ENCODE measurements at places on chromosomes 2 and 18.

GRCh38 chr18:5510135-5510846 lies 33.5 kb downstream of the EPB41L3 start:
- peak; percentile 58 for DNase-seq

DNA sequence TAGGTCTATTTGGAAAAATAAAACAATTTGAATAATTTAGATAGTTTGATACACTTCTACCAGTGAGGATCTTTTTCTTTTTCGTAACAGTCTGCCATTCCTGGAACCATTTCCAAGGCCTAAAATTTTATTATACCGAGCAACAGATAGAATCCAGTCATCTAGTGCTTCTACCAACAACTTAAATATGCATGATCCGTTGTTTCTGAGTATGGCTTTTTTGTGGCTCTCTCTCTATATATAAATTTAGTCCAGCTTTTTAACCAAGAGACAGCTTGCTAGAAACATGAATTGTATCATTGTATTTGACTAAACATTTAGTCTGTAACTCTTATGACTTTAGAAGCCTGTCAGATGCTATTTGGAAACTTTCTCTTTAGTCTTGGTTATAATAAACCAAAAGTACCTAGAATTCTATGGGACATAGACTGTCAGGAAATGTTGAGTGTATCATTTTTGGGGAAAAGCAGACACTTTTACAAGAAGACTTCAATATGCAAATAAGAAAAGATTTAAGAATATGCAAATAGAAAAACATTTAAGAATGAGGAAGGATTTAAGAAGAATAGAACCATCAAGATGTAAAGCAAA lies 161.4 kb downstream of the ZEB2 start:
- no peak for DNase-seq

DNA sequence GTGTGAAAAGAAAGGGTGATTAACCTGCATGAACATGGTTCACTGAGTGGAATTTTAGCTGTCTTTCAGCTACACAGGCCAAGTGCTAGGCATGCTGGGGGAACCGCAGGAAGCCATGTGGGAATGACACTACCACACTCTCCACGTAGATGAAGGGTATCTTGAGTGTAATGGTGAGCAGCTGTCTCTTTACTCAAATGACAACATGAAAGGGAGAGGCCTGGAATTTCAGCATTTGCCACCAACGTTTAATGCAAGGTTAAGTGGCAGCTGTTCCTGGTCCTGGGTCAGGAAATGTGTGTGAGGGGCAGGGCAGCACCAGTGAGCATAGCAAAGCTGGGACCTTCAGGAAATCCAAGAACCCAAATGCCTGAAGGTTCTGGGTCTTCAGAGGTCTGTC lies 588.4 kb downstream of the SLC4A3 start:
- DNase-seq = peak; percentile 10

- no peak for DNase-seq
Measured at GRCh38 chr2:151770995-151771394, 36.7 kb upstream of the NEB start.

GRCh38 chr18:8367217-8367988 lies 241.8 kb upstream of the RAB12 start:
- no peak for DNase-seq

GRCh38 chr2:127200962-127201361 lies 19.1 kb downstream of the CYP27C1 start:
- DNase-seq = no peak

DNA sequence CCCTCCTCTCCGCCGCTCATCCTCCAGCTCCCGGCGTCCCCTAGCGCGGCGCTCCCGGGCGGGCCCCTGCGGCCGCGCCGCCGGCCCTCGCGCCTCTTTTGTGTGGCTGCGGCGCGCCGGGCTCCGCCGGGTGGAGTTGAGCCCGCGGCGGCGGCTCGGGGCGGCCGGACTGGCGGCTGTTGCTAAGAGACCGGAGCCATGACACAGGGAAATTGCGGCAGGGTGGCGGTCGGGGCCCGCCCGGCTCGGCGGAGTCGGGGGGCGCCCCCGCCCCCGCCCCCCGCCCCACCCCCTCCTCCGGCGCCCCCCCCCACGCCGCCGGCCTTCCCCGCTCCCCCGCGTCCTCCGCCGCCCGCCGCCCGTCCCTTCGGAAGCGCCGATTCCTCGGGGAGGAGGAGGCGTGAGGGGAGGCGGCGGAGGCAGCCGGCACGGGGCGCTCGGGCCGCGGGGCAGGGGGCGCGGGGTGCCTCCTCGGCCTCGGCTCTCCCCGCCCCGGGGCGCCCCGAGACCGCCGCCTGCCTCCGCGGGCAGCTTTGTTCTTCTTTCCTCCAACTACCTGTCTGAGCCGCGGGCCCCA lies at the start of gene TMEM200C:
Gene TMEM200C (minus strand): TSS at position 224 of the 577 bp plus-strand sequence. CDS start 3,459 bp downstream, outside the sequence.
- peak; percentile 19 for DNase-seq

DNA sequence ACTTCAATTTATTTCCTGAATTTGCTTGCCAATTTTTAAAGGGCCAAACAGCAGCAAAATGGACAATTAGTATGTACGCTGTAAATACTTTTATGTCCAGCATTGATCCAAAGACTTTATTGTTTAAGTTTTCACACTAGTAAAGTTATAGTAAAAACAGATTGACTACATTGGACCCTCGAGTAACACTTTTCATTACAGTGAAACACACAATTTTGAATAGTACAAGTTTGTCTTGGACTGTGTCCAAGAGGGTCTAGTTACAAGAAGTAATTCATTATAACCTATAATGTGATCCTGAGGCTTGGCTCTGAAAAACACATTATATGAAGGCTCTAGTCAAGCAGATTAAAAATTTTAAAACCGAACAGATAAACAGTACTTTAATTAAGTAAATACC lies 11.4 kb upstream of the RBBP8 start:
- DNase-seq = no peak

- no peak for DNase-seq
Measured at GRCh38 chr2:85541753-85542457, 2.9 kb downstream of the MAT2A start.

DNA sequence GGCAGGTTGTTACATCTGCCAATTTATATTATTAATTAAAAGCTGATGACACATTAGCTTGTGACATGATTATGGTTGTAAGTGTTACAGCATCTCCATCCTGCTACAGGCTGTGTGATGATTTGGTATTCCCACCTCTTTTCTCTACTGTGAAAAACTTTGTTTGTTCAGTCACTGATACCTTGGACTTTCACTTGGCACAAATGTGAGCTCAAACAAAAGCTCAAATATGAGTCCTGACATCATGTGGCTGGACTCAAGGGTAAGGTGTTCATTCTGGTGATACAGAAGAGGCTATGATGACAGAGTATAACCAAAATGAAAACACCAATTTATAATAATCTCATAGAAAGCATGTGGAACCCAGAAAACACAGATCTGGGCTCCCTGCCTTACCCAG lies 11.4 kb upstream of the IL36A start:
- DNase-seq = no peak

GRCh38 chr18:76689646-76690264 lies 132.6 kb upstream of the ZNF236 start:
- DNase-seq = no peak

GRCh38 chr2:189885368-189885767 lies 101.1 kb downstream of the PMS1 start:
- no peak for DNase-seq

DNA sequence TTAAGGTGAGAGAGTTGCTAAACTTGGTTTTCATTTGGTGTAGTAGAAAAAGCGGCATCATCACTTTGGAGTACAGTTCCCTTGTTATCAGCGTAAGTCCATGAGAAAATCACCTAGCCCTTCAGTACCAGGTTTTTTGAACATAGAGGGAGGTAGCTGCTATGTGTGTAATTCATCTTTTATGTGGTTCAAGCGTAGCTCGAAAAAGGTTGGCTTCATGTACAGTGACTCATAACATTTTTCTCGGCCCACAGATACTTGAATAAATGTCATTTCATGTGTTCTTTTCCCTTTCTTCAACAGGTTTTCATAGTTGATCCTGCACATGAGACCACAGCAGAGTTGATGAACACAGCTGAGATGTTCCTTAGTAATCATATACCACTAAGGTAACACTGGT lies 43.6 kb downstream of the UGGT1 start:
- no peak for DNase-seq

DNA sequence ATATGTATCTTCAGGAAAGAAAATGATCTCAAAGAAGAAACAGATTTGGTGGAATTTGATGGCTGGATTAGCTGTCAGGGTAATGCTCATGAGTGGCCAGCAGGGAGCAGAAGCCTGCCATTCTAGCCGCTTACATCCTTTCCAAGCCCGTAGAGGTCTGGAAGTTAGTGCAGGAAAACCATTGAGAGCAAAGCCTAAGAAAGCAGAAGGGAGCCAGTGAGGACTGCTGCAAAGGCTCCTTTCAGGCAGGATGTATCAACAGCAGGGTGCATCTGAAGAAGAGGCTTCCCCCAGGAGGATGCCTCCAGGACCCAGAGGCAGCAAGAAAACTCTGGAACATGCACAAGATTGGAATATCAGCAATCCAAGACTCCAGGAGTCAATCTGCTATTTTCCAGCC lies 22.9 kb upstream of the LBH start:
- peak; percentile 71 for DNase-seq

DNA sequence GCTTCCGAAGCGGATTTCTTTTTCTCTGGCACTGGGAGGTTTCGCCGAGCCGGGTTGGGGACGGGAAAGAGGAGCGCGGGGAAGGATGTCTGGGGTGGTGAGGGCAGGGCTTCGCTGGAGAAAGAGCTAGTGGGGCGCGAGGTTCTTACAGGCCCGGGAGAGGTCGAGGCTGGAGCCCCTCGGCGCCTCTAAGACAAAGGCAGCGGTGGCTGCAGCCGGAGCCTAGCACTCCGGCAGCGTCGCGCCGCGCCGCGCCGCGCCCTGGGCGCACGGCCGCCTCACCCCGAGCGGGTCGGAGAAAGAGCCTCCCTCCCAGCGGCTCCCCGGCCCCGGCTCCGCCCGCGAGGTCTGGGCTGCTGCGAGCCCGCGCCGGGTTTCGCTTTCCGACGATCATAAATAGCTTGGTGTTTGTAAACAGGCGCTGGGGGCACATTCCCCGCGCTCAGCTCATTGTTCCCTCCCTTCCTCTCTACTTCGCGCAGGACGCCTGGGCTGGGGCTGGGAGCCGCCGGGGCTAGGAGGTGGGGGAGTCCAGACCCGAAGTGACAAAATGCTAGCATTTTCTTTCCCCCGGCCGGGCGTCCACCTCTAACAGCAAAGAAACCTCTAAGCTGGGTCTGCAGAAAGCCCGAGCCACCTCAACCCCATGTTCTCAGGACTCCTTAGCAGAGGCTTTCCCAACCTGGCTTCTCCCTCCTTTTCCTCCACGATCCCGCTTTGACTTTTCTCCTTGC lies 813 bp upstream of the MEIS1 start:
- peak; percentile 74 for DNase-seq

GRCh38 chr18:73545472-73545871 lies 602.2 kb downstream of the FBXO15 start:
- DNase-seq = no peak

- DNase-seq = peak; percentile 36
Measured at GRCh38 chr2:72129681-72130340, 17.9 kb downstream of the CYP26B1 start.

- DNase-seq = peak; percentile 97
Measured at GRCh38 chr18:58579561-58580047, 49.3 kb downstream of the ALPK2 start.

All from fibroblast of skin of right quadriceps (primary cell).